ENCODE measurements at places on chromosomes 3 and 15. TPM values are rescaled to one million over a fixed set of nuclear protein-coding genes. Genes with fewer than 3 reads are reported as not detected.

The LIPC gene
- total RNA-seq = not detected

The VIPR1 gene
- 16.3 TPM for total RNA-seq

The H1-8 gene
- not detected for total RNA-seq

The GOLGA8K gene
- 0.80 TPM for total RNA-seq

The SH3GL3 gene
- total RNA-seq = not detected

The PTH1R gene
- total RNA-seq = 38.2 TPM

The MEX3B gene
- 2.2 TPM for total RNA-seq

The LRRC31 gene
- 7.5 TPM for total RNA-seq

The SFMBT1 gene
- 17.9 TPM for total RNA-seq

The HYKK gene
- 10.9 TPM for total RNA-seq

DNA sequence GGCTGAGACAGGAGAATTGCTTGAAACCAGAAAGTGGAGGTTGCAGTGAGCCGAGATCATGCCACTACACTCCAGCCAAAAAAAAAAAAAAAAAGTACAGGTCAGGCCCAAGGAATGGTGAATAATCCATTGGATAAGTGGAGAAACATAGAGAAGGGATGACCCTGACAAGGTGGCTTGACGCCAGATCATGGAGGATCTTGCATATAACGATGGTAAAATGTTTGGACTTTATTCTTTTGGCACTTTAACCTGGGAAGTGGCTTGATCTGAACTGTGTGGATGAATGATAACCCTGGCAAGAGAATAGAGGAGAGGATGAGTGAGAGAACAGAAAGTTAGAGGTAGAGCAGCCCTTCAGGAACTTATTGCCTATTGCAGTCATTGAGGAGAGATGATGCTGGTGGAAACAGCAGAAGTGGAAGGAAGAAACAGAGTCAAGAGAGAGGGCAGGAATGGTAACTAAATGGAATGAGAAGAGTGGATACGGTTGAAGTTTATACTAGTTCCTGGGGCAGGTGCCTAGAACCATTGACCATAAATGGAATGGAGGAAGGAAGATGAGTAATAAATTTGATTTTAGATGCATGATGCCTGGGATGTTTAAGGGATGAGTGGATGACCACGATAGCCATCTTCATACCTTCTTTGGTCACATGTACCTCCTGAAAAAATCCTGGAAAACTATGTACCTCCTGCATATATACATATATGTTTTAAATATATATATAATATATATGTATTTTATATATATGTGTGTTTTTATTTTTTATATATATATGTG lies 57.8 kb downstream of the BLM start:
- H3K4me1 ChIP-seq = no peaks in the 10 kb centered on the region
- H3K36me3 ChIP-seq = no peaks in the 10 kb centered on the region
- no peaks in the 10 kb centered on the region for H3K27me3 ChIP-seq
- no peak overlapping the region for H3K27ac ChIP-seq
- no peak overlapping the region for H3K4me3 ChIP-seq

GRCh38 chr3:25103391-25103790 lies 324.7 kb upstream of the RARB start:
- H3K27me3 ChIP-seq = no peaks in the 10 kb centered on the region
- no peaks in the 10 kb centered on the region for H3K36me3 ChIP-seq
- no peaks in the 10 kb centered on the region for H3K4me1 ChIP-seq

GRCh38 chr3:70855149-70855548 lies 542.7 kb upstream of the MDFIC2 start:
- H3K36me3 ChIP-seq = no peaks in the 10 kb centered on the region
- H3K27me3 ChIP-seq = no peaks in the 10 kb centered on the region
- no peak overlapping the region for H3K4me3 ChIP-seq
- DNase-seq = no peak

GRCh38 chr3:9347887-9348286 lies 15.0 kb upstream of the THUMPD3 start:
- DNase-seq = no peak
- H3K4me3 ChIP-seq = no peak overlapping the region
- no peaks in the 10 kb centered on the region for H3K27me3 ChIP-seq
- H3K36me3 ChIP-seq = no peaks in the 10 kb centered on the region

DNA sequence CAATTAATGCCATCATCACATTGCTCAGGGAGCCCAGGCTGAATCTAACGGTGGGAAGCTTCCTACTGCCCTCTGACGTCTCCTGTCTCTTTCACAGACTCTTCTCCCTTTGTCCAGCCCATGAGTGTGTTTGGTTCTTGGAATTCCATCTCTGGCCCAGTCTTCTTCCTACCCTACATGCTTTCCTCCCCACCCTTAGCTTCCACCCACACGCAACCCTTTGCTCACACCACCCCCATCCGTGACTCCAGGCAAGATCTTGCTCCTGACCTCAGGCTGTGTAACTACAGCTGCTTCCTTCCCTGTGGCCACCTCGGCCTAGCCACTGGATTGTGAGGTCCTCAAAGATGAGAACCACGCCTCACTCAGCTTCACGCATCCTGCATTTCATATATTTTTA lies 72.3 kb upstream of the THBS1 start:
- no peaks in the 10 kb centered on the region for H3K27me3 ChIP-seq
- no peak for DNase-seq
- H3K4me1 ChIP-seq = no peaks in the 10 kb centered on the region
- H3K36me3 ChIP-seq = no peaks in the 10 kb centered on the region
- H3K27ac ChIP-seq = no peak overlapping the region

DNA sequence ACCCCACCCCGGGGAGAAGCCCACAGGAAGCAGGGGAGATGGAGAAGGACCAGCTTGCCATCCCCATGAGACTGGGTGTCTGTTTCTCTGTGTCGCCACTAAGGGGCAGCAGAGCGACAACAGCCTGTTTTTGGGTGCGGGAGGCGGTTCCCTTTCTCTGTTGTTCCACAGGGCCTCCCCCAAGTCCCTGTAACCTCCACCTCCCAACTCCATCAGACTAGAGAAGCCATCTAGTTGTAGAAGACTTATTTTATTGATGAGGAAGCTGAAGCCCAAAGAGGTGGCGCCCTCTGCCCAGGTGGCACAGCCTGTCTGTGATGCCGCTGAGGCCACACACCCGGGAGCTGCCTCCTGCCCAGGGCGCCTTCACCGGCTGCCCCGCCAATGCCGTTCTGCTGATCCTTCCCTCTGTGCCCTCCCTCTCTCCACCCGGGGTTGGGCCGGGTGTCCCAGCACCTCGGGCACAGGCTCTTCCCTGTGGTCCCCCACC lies 3.9 kb upstream of the CCDC9B start:
- H3K4me1 ChIP-seq = peaks cover 18% of the 10 kb centered on the region
- no peak overlapping the region for H3K27ac ChIP-seq
- no peaks in the 10 kb centered on the region for H3K27me3 ChIP-seq
- no peaks in the 10 kb centered on the region for H3K36me3 ChIP-seq

- H3K27ac ChIP-seq = no peak overlapping the region
- no peaks in the 10 kb centered on the region for H3K27me3 ChIP-seq
- no peaks in the 10 kb centered on the region for H3K36me3 ChIP-seq
- H3K4me1 ChIP-seq = no peaks in the 10 kb centered on the region
- no peak for DNase-seq
These were observed 74.3 kb downstream of the B3GNT5 start for GRCh38 chr3:183327343-183327742.

DNA sequence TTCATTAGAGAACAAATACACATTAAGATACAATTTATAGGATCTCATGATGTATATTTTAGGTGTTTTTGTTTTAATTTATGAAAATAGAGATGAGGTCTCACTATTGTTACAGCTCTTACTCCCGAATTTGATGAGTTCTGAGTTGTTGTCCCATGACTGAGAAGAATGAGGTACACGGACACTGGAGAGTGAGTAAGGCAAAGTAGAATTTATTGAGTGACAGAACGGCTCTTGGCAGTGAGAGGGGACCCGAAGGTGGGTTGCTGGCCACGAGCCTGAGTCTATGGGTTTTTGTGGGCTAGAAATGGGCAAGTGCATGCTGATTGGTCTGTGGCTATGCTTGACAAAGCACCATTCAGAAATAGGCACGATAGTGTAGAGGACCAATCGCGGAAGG lies 3.1 kb upstream of the RNF168 start:
- no peaks in the 10 kb centered on the region for H3K4me1 ChIP-seq
- no peak overlapping the region for H3K4me3 ChIP-seq
- H3K36me3 ChIP-seq = no peaks in the 10 kb centered on the region
- H3K27ac ChIP-seq = no peak overlapping the region

- H3K4me1 ChIP-seq = no peaks in the 10 kb centered on the region
- no peaks in the 10 kb centered on the region for H3K27me3 ChIP-seq
- H3K27ac ChIP-seq = no peak overlapping the region
- DNase-seq = no peak
- H3K4me3 ChIP-seq = no peak overlapping the region
- H3K36me3 ChIP-seq = no peaks in the 10 kb centered on the region
These were observed 165.1 kb downstream of the APBA2 start for GRCh38 chr15:29050870-29051269.

- H3K27me3 ChIP-seq = no peaks in the 10 kb centered on the region
- H3K4me3 ChIP-seq = no peak overlapping the region
- no peak overlapping the region for H3K27ac ChIP-seq
- H3K36me3 ChIP-seq = no peaks in the 10 kb centered on the region
- H3K4me1 ChIP-seq = no peaks in the 10 kb centered on the region
These were observed 77.5 kb downstream of the CHRD start for GRCh38 chr3:184457329-184457728.

GRCh38 chr15:99729920-99730319 lies 3.3 kb downstream of the LYSMD4 start:
- no peak overlapping the region for H3K27ac ChIP-seq
- H3K4me1 ChIP-seq = no peaks in the 10 kb centered on the region
- H3K4me3 ChIP-seq = no peak overlapping the region

DNA sequence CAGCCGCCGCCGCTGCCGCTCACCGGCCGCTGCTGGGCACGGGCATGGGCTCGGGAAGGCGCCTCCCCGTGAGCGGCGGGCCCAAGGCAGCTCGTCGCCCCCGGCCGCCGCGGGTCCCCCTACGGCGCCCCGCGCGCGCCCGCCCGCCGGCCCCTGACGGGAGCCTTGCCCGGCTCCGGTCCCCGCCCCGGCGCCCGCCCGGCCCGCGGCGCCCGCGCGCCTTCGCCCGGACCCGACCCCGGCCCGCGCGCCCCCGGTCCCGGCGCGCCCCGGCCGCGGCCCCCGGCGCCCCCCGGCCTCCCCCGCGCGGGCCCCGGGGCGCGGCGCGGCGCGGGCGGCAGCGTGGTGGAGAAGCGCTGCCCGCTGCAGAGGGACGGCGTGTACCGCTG lies 177.7 kb downstream of the OR4M2 start:
- H3K4me1 ChIP-seq = no peaks in the 10 kb centered on the region
- no peak overlapping the region for H3K4me3 ChIP-seq
- no peak overlapping the region for H3K27ac ChIP-seq

DNA sequence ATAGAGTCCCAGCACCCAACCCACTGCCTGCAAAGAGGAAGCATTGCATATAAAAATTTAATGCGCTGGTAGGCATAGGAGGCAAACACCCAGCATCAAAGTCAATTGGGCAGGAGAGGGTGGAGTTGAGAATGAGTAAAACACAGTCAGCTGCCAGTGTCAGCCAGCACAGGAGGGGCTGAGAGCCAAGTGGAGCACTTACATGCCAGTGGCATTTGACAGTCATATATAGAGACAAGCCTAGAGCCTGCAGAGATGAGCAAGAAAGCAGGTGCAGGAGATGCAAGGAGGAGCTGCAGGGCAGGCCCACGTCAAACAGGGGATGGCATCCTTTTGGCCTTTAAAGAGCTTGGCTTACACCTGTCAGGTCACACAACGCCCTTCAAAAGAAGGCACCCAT lies 27.6 kb upstream of the ZFAND6 start:
- no peaks in the 10 kb centered on the region for H3K4me1 ChIP-seq
- H3K27ac ChIP-seq = no peak overlapping the region

DNA sequence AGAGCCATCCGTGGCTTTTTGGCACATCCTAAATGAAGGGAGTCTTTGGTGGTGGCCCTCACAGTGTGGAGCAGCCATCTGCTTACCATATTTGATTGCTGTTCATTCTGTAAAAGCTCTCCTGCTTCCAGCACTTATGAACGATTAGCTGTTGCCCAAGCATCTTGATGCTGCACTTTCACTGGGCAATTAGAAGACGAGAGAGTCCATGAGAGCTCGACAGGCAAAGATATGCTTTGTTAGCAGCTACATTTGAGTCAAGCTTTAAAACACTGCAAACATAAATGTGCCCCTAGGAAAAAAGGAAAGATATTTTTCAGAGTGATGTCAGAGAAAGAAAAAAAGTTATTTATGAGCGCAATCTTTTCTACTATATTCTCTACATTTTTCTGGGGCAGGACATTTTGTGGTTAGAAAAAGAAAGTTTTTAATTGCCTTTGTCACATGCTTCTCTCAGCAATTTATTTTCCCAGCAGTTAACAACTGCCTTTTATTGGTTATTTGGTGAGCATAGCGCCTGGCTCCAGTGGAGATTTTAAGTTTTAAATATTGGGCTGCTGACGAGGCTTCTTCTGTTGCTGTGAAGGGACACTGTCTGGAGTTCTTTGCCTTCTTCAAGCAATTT lies 468.4 kb downstream of the C3orf38 start:
- H3K4me3 ChIP-seq = no peak overlapping the region
- no peaks in the 10 kb centered on the region for H3K27me3 ChIP-seq
- no peaks in the 10 kb centered on the region for H3K4me1 ChIP-seq
- H3K36me3 ChIP-seq = no peaks in the 10 kb centered on the region
- no peak overlapping the region for H3K27ac ChIP-seq

GRCh38 chr3:185936814-185937688 lies 763 bp downstream of the TRA2B start:
- peak overlapping the region; percentile 100 for H3K27ac ChIP-seq
- H3K27me3 ChIP-seq = no peaks in the 10 kb centered on the region
- peak overlapping the region; percentile 100 for H3K4me3 ChIP-seq
- no peaks in the 10 kb centered on the region for H3K36me3 ChIP-seq
- DNase-seq = peak; percentile 86

- H3K4me3 ChIP-seq = no peak overlapping the region
- H3K27ac ChIP-seq = no peak overlapping the region
- no peaks in the 10 kb centered on the region for H3K27me3 ChIP-seq
- H3K4me1 ChIP-seq = no peaks in the 10 kb centered on the region
- peak; percentile 59 for DNase-seq
These were observed 29.6 kb upstream of the TLE3 start for GRCh38 chr15:70127288-70127746.

- no peaks in the 10 kb centered on the region for H3K36me3 ChIP-seq
These were observed 12.1 kb upstream of the GATA2 start for GRCh38 chr3:128504963-128505730.

Data from breast epithelium (tissue), 4 donors.